Activated CD8-positive, alpha-beta memory T cell treated with anti-CD3 and anti-CD28 coated beads for 1 hour (primary cell): ENCODE measurements at places on chromosomes 5 and 9.

- DNase-seq = no peak
Observed at GRCh38 chr5:65708145-65708544, 13.8 kb downstream of the SGTB start.

DNA sequence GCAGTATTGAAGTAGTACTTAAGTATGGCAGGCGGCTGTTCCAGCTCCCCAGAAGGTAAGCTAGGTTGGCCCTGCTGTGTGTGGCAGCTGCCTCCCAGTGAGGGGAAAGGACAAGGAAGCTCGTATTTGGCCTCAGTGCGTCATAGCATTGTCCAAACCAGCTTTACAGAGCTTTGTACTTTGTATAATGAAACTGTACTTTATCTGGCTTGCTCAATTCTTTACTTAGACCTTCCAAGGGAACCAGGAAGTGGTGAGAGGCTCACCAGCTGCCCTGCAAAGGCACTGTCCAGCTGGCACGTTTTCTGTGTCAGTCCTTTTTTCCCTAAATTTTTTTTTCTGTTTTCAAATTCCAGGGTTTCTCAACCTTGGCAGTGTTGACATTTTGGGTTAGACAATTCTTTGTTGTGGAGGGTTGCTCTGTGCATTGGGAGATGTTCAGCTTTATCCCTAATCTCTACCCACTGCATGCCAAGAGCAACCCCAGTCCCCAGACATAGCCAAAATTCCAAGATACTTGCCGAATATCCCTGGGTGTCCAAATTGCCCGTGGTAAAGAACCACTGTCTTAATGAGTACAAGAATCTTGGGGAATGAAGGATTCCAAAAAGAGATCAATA, 474.5 kb downstream of the LRRC70 start:
- no peak for DNase-seq

GRCh38 chr5:73355108-73355507, 93.5 kb downstream of the FOXD1 start:
- DNase-seq = no peak

DNA sequence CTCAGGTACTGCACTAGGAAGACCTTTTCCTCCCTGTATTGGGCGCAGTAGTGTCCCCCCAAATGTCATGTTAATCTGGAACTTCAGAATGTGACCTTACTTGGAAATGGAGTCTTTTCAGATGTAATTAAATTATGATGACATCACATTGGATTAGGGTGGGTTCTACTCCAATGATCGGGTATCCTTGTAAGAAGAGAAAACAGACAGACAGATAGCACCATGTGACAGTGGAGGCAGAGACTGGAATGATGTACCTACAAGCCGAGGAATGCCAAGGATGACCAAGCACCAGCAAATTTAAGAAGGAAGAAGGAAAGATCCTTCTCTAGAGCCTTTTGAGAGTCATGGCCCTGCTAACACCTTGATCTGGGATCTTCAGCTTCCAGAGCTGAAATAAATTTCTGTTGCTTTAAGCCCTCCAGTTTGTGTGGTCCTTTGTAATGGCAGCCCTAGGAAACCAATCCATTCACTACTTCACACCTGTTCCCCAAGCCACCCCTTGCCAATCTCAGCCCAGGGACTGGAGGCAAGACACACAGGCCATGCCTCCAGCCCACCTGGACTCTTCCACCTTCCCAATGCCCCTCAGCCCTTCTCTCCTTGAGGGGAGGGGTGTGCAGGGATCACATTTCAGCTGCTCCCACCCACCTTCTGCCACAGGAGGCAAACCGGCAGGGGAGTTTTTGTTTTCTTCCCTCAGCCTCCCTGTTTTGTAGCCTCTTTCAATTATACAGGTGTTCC, 1.6 kb downstream of the CCNJL start:
- DNase-seq = no peak

- DNase-seq = no peak
Observed at GRCh38 chr9:92189782-92190535, 74.7 kb upstream of the SPTLC1 start.

DNA sequence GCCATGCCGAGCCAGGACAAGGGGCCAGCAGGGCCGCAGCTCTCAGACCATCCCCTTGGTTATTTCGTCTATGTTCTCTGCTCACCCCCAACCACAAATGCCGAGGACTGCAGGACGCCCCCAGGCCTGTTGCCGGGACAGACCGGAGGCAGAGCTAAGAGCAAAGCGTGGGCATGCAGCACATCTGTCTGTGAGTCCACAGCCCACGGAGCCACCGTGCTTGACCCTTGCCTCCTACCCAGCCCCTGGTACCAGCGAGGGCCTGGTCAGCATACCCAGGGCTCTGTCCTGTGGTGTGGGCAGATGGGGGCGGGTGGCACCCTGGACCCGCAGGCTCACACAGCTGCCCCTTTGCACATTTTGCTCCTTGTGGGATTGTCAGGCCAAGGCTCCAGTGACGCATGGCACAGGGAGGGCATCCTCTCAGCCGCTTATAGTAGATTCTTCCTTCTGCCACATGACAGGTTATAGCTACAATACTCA, 4.7 kb downstream of the BRD3 start:
- no peak for DNase-seq

GRCh38 chr5:174316326-174316725, 270.8 kb downstream of the NSG2 start:
- DNase-seq = no peak

GRCh38 chr9:131112374-131113154, 12.8 kb upstream of the NUP214 start:
- no peak for DNase-seq

DNA sequence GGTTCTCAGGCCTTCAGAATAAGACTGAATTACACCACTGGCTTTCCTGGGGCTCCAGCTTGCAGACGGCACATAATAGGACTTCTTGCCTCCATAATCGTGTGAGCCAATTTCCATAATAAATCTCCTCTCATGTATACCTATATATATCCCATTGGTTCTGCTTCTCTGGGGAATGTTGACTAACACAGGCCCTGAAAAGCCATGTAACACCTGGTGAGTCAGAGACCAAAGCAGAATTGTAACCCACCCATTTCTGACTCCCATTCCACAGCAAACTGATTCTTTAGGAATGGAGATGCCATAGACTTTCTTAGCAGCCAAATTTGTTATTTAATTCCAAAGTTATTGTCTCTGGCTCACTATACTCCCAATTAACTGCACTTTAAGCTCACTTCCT, 85.4 kb upstream of the AGXT2 start:
- DNase-seq = no peak

GRCh38 chr5:59276917-59277372, 616.6 kb downstream of the PDE4D start:
- no peak for DNase-seq

GRCh38 chr9:88077071-88077617, 61.1 kb downstream of the SPATA31C2 start:
- DNase-seq = no peak

DNA sequence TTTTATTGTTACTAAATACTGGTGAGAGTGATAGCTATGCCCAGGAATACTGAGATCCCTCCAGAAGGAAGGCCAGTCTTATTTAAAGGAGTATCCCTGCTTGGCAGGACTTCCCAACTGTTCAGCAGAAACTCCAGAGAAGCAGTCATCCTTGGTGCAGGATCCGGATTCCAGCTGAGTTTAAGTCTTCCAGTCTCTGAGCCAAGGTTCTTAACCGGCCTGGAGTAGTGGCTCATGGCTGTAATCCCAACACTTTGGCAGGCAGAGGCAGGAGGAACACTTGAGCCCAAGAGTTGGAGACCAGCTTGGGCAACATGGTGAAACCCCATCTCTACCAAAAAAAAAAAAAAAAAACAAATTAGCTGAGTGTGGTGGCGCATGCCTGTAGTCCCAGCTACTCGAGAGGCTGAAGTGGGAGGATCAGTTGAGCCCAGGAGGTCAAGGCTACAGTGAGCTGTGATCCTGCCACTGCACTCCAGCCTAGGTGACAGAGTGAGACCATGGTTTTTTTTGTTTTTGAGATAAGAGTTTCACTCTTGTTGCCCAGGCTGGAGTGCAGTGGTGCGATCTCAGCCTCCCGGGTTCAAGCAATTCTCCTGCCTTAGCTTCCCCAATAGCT, 7.6 kb downstream of the NAIF1 start:
- no peak for DNase-seq

DNA sequence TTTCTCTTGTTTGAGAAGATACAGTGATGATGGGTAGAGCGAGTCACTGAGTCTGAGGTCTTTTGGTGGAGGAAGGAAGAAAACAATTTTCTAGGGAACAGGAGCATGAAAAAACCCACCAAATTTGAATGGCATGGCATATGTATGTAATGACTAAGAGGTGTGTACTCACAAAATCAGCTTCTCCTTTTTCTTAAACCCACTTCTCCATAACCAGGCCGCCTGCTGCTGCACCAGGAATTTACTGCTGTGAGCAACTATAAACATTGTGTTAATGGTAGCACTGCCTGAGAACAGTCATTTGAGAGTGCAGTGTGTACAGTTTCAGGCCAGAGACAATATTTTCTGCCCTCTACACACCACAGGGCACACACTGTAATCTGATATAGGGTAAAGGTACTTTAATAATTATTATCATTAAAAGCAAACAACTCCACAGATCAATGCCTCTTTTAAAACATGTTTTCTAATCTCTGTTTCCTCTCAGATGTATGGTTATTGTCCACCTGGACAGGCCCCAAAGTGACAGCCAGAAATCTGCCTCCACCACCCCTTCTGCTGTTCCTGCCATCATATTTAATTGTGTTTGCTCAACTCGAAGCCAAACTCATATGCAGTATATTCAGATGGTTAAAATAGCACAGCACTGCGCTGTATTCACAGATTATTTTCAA, 241.6 kb downstream of the KIAA0825 start:
- no peak for DNase-seq

- DNase-seq = no peak
Observed at GRCh38 chr5:10645146-10645545, 81.3 kb downstream of the ANKRD33B start.

DNA sequence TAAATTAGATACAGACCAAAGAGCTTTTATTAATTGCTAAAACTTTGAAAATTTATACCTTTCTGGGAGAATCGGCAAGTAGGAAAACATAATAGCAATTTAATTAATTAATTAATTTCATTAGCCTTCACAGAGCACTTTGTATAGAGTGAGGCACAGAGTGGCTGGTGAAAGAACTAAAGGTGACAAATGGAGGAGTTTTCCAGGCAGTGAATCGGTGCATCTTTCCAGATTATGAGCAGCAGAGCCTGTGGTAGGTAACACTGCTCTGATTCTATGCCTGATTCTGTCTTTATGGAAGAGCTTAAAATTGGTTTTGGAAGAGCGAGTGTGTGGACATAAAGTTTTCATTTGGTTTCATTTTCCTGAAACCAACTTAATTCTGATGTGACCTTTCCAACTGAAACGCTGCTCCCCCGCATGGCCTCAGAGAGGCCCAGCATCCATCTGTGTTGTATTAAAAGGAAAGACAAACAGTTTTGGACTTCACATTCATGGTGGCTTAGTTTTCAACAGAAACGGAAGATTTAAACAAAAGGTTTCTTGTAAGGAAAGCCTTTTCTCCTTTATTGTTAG, 188.9 kb upstream of the RPS23 start:
- no peak for DNase-seq

DNA sequence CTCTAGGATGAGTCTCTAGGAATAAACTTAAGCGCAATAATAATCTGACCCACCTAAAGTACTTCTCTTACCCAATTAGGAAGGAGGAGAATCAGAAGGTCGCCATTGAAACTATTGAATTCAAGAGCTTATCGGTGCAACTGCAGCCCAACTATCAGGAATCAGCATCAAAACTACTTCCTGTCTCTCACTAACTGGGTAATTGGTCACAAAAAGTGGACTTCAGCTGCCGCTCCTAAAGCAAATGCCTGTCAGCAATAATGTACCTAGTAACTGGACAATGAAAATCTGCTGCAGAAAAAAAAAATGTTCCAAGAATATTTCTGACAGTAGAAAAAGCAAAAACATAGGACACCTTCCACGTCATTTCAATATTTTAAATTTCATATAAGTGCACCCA, 3.3 kb downstream of the OR1L8 start:
- no peak for DNase-seq

GRCh38 chr9:114677418-114677817, 4.6 kb downstream of the TEX48 start:
- DNase-seq = no peak

- DNase-seq = no peak
Observed at GRCh38 chr9:129239946-129240490, 62.0 kb upstream of the IER5L start.

GRCh38 chr5:169286572-169287300, 14.2 kb downstream of the SLIT3 start:
- DNase-seq = no peak

DNA sequence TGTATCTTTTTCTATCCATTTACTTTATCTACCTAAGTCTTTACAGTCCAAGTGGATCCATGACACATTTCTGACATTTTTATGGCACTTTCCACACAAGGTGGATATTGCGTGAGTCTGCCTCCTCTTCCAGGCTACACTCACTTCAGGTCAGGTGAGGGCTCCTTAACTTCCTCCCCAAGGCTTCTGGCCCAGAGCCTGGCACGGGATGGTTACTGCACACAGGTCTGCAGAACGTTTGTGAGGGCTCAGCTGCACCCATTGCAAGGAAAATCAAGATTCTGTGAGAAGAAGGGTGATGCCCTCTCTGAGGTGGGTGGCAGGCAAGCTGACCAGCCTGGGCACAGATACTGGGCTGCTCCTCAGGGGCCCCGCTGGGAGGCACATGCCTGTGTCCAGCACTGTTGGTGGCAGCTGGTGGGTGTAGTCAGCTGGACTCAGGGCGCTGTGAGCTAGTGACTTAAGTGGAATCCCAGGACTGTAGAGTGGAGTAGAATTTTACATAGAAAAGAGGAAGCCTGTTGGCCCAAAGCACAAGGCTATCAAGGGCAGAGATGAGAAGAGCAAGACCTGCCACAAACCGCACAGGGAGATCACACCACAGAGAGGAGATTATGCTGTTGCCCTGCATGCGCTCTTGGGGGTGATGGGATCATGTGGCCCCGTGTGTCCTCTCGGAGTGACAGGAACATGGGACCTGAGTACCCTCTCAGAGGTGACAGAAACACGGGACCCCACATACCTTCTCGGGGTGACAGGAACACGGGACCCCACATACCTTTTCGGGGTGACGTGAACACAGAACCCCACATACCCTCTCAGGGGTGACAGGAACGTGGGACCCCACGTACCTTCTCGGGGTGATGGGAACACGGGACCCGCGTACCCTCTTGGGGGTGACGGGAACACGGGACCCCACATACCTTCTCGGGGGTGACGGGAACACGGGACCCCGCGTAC, 21.3 kb downstream of the AHRR start:
- no peak for DNase-seq

DNA sequence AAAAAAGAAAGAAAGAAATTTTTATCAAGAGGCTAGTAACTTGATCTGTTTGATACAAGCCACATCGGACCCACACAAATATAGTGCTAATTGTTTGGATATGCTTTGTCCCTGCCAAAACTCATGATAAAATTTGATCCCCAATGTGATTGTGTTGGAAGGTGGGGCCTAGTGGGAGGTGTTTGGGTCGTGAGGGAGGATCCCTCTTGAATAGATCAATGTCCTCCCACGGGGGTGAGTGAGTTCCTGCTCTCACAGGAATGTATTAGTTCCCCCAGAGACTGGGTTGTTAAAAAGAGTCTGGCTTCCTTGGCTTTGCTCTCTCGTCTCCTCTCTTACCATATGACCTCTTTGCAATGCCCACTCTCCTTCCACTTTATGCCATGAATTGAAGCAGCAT, 80.6 kb upstream of the CPLX2 start:
- no peak for DNase-seq

- DNase-seq = no peak
Observed at GRCh38 chr5:140365941-140366340, 5.9 kb downstream of the SLC4A9 start.

GRCh38 chr5:119168401-119168800, 97.5 kb downstream of the DMXL1 start:
- DNase-seq = no peak

GRCh38 chr9:99515895-99516656, 294.0 kb downstream of the SEC61B start:
- DNase-seq = no peak

GRCh38 chr5:68225188-68225910, 9.8 kb downstream of the PIK3R1 start:
- no peak for DNase-seq
